ENCODE measurements at places on chromosomes 1 and 21. TPM values are rescaled to one million over a fixed set of nuclear protein-coding genes. Genes with fewer than 3 reads are reported as not detected.

Gene LGR6
- total RNA-seq = 0.78 TPM

Gene S100A16
- 67.9 TPM for total RNA-seq

GRCh38 chr1:76298399-76298798 is 223.9 kb downstream of the ST6GALNAC3 start:
- H3K27ac ChIP-seq = no peak overlapping the region
- no peak overlapping the region for H3K4me3 ChIP-seq
- H3K4me1 ChIP-seq = no peaks in the 10 kb centered on the region
- no peaks in the 10 kb centered on the region for H3K27me3 ChIP-seq
- no peaks in the 10 kb centered on the region for H3K36me3 ChIP-seq
- DNase-seq = no peak

DNA sequence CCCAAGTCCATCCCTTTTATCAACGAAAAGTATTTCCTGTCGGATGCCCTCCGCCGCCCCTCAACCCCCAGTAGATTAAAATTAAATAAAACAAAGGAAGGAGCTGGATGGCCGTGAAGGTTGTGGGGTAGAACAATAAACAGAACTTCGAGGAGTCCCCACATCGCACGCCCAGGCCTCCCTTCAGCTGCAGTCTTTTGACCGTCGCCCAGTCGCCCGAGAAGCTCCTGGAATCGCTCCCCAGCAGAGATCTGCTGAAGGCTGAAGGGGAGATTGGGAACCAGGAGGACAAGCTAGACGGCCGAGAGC is 905 bp downstream of the BARHL2 start:
- no peak for DNase-seq
- H3K4me1 ChIP-seq = peaks cover 26% of the 10 kb centered on the region
- no peak overlapping the region for H3K4me3 ChIP-seq
- peaks cover 14% of the 10 kb centered on the region for H3K27me3 ChIP-seq
